ENCODE measurements at places on chromosomes 2 and 18. TPM values are rescaled to one million over a fixed set of nuclear protein-coding genes. Genes with fewer than 3 reads are reported as not detected.
A peak's percentile ranks its signal among the peaks of the same experiment; 100 is the strongest.

Gene FMNL2
- 24.7 TPM for total RNA-seq

DNA sequence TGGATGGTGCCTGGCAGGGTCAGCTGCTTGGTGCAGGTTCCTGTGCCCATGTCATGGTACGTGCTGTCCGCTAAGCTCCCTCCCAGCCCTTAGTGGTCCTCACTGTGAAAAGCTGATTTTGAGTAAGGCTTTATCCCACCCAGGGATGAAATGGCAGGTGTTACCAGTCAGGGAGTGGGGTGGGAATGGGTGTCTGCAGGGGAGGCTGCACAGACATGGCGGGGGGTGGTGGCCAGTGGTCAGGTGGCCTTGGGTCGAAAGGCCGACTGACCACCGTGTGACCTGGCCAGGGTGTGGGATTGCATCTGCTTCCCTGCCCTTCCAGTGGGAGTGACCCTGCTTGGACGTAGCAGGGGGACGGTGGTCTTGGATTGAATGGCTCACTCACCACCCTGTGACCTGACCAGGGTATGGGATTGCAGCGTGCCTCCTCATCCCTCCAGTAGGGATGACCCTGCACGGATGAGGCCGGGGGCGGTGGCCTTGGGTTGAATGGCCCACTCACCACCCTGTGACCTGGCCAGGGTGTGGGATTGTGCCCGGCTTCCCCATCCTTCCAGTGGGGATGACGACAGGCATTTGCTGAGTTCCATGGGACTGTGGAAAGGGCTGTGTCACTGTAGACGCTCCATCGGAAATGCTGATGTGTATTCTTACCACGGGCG, 29.8 kb downstream of the AGAP1 start:
- DNase-seq, result no peak

DNA sequence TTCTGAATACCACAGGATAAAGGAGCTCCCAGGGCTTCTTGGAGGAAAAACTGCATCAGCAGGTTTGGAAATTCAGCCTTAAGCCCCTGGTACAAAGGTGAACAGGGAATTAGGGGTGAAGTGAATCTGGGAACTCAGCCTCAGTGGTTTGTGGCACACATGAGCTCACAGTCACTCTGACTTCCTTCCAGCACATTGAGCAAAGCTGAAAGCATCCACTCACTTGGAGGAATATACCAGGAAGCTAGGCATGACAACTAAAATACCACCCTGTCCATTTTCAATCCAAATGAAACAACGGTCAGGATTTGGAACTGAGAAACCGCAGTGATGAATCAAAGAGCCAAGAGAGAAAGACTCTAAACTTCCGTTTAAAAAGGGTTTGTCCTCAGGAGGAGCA, 216.1 kb downstream of the ICOS start:
- no peak for DNase-seq

Gene ESPNL
- total RNA-seq, result not detected

GRCh38 chr2:13607139-13607538, 890.4 kb downstream of the TRIB2 start:
- DNase-seq, result no peak

DNA sequence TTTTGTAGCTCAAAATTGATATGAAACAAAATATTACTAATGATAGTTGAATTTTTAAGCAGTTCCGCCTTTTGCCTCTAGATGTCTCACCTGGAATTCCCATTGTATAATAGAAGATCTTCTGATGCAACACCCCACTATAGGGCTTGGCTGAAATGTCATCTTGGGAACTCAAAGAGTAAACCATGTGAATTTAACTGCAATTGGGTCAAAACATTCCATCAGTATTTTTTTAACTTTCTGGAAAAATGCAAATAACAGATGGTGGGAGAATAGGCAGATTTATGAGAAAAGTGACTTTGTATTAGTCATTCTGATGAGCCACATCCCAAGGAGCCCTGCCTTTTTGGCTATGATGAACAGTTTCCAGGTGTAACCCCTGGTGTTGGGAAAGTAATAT, 489.9 kb downstream of the NYAP2 start:
- DNase-seq, result peak; percentile 72

- DNase-seq, result no peak
Observed at GRCh38 chr2:157840568-157841156, 35.5 kb downstream of the ACVR1 start.

GRCh38 chr2:119366649-119367471, at the start of the genes C2orf76 and DBI:
TSS of gene C2orf76 (minus strand) at chr2:119366834. CDS start at chr2:119339959, 26,875 bp downstream.
TSS of gene DBI (plus strand) at chr2:119366977. CDS start at chr2:119367052, 75 bp downstream.
- peak; percentile 96 for DNase-seq

DNA sequence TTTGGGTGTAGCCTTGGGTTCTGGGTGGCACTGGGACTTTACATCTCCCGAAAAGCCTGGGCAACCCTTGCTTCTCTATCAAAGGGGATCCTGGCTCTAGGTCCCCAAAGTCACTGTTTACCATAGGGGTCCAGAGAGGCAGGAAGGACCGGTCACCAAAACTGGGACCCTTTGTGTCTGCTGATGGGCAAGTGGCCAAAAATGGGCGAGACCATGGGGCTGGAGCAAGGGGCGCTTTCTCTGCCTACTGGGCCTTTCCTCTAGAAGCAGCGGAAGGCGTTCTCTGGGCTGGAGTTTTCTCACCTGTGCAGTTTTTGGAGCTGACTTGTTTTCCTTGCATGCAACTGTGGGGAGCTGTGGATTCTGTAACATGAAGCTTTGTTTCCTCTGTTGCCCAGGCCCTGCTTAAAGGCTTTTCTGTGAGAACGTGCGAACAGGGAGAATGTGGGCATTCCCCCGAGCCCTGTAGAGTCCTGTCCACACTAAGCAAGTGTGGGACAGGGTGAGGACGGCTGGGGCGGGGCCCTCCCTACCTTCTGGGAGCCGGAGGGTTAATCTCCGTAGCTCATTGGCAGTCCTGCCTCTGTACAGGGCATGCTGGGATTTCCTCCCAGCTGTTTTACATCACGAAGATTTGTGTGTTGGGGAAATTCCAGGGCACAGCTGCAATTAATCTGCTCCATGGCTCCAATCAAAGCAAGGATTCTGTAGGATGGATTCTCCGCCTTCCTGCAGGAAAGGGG, 50.2 kb downstream of the TGOLN2 start:
- DNase-seq, result peak; percentile 91

Gene SERPINB7
- total RNA-seq, result 25.0 TPM

DNA sequence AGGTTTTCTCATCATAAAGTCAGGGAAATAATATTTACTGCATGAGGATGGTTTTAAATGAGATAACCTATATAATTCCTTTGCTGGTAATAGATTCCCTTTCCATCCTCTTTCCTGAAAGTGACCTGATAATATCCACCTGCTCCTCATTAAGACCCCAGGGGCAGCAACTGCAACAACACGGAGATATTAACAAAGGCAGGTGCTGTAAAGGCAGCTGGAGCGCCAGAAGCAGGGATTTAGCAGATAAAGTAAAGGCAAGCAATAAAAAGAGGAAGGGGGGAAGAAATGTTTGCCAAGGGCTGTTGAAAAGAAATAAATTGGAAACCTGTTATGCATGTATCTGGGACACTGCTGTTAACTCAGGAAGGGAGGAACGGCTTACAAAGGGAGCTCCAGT, 472.6 kb upstream of the KLHL29 start:
- no peak for DNase-seq

DNA sequence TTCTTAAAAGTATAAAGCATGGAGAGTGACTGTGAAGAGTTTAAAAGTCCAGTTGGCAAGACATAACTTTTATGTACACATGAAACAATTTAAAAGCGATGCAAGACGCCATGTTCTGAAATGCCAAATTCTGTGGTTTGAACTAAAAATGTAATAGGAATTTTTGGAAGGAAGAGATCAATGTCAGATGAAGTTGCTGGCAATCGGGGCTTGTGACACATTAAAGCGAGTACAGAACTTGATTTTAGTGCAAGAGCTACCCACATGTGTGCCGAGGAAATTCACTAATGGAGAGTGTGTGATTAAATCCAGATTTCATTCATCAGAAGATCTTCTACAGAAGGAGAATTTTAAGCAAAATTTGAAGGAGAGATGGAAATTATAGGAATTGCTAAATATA, 220.2 kb upstream of the CCDC68 start:
- DNase-seq, result no peak

DNA sequence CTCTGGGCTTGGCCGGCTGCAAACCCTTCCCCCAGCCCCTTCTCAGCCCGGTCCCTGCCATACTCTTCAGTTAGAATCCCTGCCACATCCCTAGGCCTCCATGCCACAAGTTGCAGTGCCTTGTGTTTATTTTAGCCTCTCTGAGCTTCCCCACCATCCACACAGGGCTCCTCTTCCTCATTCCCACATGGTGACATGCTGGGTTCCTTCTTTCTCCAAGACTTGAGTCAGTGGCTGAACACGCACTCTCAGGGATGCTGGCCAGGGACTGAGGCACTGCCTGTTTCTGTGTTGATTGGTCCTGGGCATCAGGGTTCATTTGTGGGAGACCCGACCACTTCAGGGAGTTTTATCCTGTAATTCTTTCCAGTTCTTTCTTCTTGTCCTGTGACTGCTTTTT, 56.3 kb downstream of the KCNS3 start:
- peak; percentile 62 for DNase-seq

GRCh38 chr2:197514754-197515153, 1.1 kb upstream of the MOB4 start:
- peak; percentile 27 for DNase-seq

- DNase-seq, result peak; percentile 22
Observed at GRCh38 chr2:46589356-46589755, 110.0 kb downstream of the TMEM247 start.

GRCh38 chr2:6667326-6667725, 198.4 kb downstream of the CMPK2 start:
- no peak for DNase-seq

GRCh38 chr2:196601430-196602306, 37.8 kb upstream of the CCDC150 start:
- peak; percentile 66 for DNase-seq

GRCh38 chr2:215137741-215138340, 585 bp downstream of the ABCA12 start:
- DNase-seq, result peak; percentile 95

Gene INHBB
- 0.53 TPM for total RNA-seq

Gene SH3BP4
- total RNA-seq, result 24.6 TPM

- peak; percentile 5 for DNase-seq
Observed at GRCh38 chr18:59423259-59423658, 64.2 kb upstream of the LMAN1 start.

GRCh38 chr2:157843081-157843480, 33.0 kb downstream of the ACVR1 start:
- DNase-seq, result no peak

DNA sequence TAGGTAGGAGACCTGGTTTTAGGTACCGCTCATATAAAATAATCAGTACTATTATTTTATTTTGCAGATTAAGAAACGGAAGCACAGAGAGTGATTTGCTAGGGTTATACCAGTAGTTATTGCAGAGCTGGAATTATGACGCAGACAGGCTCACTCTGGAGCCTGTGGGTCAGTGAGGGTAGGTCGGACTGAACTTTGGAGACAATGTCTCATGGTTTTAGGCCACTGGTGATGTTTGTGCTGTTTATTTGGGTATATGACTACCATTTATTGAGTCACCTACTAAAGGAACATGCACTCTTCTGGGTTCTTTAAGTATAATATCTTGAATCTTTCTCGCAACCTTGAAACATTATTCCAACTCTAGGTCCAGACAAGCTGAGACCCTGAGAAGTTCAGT, 33.5 kb upstream of the IL1R1 start:
- DNase-seq, result no peak

DNA sequence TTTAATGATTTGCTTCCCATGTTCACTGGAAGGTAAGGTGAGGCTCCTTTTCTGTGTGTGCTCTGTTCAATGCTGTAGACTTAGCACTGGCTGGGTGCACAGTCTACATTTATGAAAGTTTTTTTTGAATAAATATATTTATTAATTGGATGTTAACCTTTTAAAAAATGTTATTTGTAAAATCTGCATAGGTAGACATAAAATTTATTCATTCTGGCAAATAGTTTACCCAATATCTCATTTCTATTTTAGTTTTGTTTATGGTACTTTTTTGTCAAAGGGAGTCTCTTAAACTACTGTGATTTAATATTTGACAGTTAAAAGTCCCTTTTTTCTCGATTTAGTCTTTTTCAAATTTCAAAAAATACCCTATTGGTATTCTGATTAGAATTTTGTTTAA, 19.9 kb downstream of the CDKL4 start:
- DNase-seq, result no peak

Gene SNRPD1
- 21.4 TPM for total RNA-seq

DNA sequence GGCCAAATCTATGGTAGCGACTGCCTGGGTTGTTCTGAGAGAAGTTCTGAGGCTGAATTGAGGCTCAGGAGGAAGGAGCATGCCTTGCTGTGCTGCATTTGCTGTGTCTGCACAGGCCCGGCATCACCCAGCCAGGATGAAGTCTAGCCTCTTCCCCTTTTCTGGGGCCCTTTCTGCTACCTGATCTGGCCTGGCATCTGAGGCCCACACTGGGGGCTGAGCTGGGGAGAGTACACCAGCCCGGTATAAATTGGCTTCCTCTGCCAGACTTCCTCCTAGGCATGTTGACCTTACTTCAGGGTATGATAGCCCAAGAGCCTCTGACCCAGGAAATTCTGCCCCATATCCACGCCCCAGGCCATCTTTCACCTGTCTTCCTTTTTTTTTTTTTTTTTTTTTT, 30.0 kb downstream of the MRPL35 start:
- no peak for DNase-seq

Gene TCF4
- 10.0 TPM for total RNA-seq

Gene MC4R
- under 0.01 TPM for total RNA-seq

DNA sequence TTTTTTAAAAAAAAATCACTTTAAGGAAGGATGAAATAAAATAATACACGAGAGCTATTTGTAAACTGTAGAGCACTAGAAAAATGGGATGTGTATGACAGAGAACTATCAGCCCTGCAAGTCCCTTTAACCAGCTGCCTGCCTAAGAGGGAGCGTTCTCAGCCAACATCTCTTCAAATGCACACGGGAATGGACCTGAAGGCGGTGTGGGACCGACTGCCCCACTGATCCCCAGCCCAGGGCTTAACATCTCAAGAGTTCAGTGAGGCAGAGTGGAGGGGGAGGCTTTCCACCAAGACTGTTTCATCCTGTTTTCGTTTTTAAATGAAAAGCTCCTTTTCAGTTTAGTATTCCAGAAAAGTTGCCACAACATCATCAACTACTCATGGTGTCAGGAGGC, 2.2 kb downstream of the INPP4A start:
- no peak for DNase-seq

DNA sequence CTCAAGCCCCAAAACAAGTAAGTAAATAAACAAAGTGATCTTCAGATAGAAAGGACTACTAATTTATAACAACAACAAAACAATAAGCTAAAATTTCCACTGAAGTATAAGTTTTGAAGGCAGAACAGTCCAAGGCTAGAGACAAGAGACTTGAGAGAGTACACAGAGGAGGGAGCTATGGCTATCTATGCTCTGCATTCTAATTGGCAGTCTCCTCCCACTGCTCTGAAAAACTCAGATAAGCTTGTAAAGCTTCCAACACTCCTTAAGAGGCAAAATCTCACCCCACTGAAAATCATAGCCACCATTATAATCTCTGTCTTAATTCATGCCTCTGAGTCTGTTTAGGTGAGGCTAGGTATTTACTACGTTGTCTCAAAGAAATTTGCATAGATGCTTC, 714.6 kb upstream of the LRATD1 start:
- no peak for DNase-seq

- no peak for DNase-seq
Observed at GRCh38 chr2:27966466-27966865, 75.9 kb downstream of the BABAM2 start.

- DNase-seq, result peak; percentile 7
Observed at GRCh38 chr2:133666621-133667020, 98.4 kb upstream of the NCKAP5 start.

- DNase-seq, result peak; percentile 25
Observed at GRCh38 chr2:123546353-123546752, 478.7 kb upstream of the CNTNAP5 start.

- no peak for DNase-seq
Observed at GRCh38 chr2:25307949-25308557, 33.7 kb downstream of the DNMT3A start.

Gene GALR1
- not detected for total RNA-seq

- peak; percentile 90 for DNase-seq
Observed at GRCh38 chr2:112054847-112055729, at the start of gene TMEM87B. TSS of gene TMEM87B (plus strand) at chr2:112055269. CDS start at chr2:112055592, 323 bp downstream.

All from bronchial epithelial cell (primary cell).